KBM-7 (cell line): ENCODE measurements at places on chromosomes 1 and 21.

DNA sequence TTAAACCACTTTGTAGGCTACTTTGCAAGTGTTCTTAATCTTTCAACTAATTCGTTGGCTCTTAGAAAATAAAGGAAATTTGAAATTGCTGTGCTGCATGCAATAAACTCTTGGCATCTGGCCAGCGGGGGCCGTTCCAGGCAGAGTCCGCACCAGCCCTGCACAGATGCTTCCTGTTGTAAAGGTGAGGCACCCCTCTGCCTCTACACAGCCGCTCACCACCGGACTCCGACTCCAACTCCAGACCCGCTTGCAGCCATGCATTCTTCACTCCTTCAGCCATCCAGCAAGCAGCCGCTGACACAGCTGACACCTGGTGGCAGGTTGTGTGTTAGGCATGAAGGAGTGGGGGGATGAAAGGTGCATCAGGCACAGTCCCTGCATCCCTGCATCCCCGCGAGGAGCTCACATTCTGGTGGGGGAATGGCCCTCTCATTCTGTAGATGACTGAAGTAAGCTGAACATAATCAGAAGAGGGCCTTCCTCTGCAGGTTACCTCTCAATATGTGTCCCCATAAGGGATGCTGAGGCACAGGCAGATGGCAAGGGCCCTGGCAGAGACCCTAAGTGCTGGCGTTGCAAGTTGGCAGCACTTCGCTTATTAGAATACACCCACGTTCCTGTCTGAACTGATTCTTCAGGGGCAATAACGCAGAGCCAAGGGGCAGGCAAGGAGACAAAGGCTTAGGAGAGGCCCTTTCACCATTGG lies 56.8 kb downstream of the GLIS1 start:
- DNase-seq, result peak; percentile 98

- DNase-seq, result no peak
These were observed 88.1 kb downstream of the OBSCN start for GRCh38 chr1:228295981-228296380.

- DNase-seq, result no peak
These were observed 10.5 kb downstream of the CASZ1 start for GRCh38 chr1:10785728-10786638.

DNA sequence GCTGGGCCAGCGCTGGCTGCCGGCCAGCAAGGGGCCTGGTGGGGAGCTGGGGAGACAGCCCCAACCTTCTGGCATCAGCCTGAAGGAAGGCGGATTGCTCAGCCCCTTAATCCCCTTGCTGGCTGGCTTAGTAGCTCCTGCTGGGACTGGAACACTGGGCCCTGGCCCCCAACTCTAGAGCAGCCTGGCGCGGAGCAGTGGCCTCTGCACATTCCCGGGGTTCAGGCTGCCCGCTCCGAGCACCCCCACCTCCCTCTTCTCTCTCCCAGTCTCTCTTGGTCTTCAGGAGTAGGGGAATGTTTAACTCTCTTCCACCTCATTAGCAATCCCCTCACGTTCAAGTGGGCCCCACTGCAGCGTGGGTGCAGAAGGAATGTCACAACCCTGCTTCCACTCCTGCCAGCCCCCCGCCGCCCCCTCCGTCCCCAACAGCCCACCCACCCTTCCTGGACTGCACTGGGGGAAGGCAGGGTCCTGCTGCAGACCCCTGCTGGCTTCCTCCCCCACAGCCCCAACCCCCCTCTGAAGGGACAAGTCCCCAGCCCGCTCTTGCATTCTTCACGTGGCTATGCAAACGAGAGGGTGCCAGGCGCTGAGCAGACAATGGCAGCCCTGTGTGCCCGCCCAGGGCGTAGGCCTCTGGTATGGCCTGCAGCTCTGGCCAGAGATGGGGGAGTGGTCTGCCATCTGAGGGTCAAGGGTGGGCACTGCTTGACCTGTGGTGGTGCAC lies 980 bp upstream of the CLDN19 start:
- DNase-seq, result no peak

GRCh38 chr1:3639397-3639911 lies 10.4 kb downstream of the WRAP73 start:
- DNase-seq, result no peak

- DNase-seq, result no peak
These were observed 78.8 kb upstream of the RBM34 start for GRCh38 chr1:235239851-235240250.

- DNase-seq, result no peak
These were observed 234.2 kb upstream of the PTBP2 start for GRCh38 chr1:96487394-96487793.

DNA sequence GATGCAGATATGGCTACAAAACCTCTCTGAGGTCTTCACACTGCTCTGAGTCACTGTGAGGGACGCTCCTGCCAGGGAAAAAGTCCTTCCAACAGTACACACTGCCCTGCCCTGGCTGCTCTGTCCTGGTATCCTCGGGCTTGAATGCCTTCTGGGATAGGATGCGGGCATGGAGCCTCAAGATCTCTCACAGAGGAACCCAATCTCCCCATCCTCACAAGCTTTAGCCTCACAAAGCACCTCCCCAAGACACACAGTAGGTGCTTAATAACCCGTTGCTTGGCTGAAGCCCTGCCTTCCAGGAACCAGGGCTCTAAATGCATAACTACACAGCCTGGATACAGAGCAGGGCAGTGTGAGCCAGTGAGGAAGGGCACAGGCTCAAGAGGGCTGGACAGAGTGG lies 9.2 kb downstream of the RAP1GAP start:
- no peak for DNase-seq

GRCh38 chr1:198669023-198669698 lies 30.3 kb downstream of the PTPRC start:
- DNase-seq, result peak; percentile 32

DNA sequence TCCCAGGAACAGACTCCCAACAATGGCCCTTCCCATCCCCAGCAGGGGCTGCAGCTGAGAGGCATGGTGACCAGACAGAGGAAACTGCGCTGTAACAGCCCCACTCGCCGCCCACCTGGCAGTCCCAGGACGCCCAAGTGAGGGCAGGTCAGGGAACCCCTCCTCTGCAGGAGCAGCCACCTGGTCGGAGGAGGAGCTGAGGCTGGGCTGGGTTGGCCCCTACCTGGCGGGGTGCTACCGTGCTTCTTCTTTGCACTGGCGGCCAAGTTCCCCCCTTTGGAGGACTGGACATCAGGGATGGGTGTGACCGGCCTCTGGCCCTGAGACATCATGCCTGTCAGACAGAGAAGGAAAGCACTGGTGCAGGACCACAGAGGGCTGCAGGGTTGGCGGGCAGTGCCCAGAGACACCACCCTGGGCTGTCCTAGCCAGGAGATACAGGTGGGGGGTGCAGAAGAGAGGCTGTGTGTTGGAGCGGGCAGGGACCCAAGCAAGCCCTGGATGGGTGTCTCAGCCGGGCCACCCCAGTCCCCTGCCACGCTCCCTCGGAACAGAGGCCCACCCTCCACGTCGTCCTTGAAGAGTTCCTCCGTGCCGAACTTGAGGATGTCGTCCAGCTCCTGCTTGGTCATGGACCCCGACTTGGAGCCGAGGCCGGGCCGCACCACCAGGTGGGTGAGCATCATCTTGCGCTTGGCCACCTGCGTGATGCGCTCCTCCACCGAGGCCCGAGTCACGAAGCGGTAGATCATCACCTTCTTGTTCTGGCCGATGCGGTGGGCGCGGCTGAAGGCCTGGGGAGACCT lies 51.6 kb downstream of the CHD5 start:
- DNase-seq, result no peak

DNA sequence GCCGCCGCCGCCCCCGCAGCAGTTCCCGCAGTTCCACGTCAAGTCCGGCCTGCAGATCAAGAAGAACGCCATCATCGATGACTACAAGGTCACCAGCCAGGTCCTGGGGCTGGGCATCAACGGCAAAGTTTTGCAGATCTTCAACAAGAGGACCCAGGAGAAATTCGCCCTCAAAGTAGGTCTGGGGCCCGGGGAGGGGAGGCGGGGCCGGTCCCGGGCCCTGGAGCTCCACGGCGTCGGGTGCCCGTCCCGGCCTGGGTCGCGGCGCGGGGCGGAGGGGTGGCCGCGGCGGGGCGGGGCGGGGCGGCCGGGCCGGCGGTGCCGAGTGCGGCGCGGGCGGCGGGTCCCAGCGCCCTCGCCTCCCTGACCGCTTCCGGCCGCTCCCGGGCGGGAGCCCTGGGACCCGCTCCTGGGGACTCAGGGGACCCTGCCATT lies 646 bp downstream of the MAPKAPK2 start:
- no peak for DNase-seq

GRCh38 chr1:224173523-224173922 lies 9.5 kb upstream of the DEGS1 start:
- no peak for DNase-seq

DNA sequence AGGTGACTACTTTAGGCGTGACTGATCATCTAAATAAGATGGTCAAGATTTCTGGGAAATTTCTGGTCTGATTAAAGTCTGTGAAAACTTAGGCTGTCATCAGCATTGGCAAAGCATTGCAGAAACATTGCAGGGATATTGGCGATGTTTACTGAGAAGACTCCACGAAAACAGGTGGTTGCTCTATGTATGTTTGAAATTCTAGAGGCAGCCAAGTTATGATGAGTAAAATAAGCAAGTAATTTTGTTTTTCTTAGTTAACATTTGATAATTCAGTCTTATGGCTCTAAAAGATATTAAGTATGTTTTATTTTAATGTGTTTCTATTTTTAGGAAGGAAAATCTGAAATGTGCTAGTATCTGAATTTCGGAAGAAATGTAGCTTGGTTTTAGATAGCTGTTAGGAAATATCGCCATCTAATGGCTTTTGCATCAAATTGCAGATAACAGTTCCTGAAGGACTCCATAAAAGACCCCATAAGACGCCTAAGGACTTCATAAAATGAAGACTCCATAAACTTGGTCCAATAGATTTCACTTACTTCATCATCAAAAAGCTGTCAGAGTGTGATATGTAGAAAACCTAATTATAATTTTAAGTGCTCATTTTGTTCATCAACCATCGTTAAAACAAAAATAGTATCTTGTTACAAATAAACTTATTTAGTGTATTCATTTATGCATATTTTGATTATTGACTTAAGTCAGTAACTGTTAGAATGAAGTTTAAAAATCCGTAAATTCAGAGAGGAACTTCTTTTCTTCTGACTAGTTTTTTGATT lies 344.6 kb downstream of the RYR2 start:
- peak; percentile 45 for DNase-seq

DNA sequence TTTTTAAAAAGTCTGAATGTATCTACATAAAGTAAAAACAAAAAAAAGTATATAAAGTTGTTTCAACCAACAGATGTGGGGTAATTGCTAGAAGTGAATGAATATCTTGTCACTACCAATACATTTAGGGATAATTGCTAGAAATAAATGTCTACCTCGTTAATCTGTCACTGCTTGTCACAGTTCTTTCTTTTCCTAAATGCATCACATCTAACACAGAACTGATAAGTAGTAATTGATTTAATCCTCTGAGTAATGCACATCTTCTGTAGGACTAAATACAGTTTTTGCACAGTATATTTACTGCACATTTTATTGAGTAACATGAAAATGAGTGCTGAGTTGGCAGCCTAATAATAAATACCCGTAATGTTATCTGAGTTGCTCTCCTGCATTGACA lies 72.2 kb downstream of the SUSD4 start:
- DNase-seq, result no peak
